NCI-H1930 (cell line): ENCODE measurements at places on chromosomes 3 and 15.

DNA sequence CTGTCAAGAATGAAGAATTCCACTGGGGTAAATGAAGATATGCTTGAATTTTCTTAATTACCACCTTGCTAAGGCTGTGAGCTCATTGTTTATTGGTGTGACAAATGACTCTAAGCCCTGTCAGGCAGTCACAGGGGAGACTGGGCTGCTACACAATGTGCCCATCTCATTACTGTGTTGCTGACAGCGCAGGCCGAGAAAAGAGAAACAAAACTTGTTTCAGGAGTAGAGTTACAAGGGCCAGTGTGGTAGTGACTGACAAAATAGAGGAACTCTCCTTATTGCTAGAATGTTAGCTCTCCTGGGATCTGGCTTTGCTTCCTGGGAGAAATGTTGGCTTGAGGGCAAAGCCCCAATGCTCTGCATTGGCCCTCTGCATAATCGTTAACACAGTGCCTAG, 130.4 kb upstream of the CRBN start:
- no peak for DNase-seq

GRCh38 chr15:100200287-100200880, 141.4 kb downstream of the ADAMTS17 start:
- no peak for DNase-seq

- DNase-seq: no peak
Measured at GRCh38 chr3:166446291-166446690, 609.1 kb upstream of the BCHE start.

- no peak for DNase-seq
Measured at GRCh38 chr15:56356616-56357015, 8.6 kb upstream of the TEX9 start.

- DNase-seq: no peak
Measured at GRCh38 chr15:51588966-51589365, 33.6 kb downstream of the DMXL2 start.

DNA sequence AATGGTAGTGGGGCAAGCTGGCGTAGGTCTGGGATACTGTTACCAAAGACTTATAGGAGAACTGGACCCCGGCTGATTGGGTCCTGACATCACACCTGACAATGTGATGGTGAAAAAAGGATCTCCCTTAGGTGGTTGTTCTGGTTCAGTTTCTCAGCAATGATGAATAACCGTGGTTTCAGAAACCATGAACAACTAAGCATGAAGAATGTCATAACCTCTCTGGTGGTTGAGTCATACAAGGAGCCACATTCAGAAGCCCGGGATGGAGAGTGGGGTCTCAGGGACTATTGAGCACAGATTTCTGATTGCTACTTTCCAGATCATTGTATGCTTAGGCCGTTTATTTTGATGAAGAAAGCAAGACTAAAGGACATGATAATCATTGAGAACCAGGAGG, 17.4 kb downstream of the GPR160 start:
- DNase-seq: no peak

DNA sequence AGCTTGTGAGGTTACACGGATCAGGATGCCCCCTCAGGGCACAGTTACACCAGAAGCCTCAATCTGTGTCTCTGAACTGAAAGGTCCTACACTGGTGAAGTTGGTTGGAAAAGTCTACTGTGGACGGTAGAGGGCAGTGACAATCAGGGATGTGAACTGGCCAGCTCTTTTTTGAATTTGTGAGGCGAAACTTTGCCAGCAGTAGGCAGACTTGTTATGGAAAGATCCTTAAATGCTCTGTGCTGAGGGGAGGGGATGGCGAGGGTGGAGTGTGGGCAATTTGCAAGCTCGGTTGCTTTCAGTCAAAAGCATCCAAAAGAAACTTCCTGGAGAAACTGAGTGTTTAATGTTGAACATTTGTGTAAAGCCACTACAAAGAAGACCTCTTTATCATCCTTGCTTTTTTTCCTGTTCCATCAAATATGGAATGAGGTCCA, 127.4 kb upstream of the ABHD17C start:
- DNase-seq: no peak

DNA sequence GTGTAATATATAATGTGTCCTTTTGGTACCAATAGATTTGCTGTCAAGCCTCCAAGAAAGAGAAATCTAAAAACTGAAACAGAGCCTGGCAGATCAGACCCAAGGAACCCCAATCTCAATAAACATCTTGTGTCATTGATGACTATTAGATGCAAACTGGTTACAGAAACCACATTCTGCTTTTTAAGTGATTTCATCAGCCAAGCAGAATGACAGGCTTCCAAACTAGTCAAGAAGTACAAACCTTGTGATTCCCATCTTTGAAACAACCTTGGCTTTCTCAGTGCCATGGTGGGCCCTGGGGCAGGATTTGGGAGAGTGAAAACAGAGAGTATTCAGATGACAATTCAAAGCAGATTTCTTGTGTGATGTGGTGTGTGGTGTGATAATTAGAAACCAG, 45.6 kb upstream of the STRIT1 start:
- no peak for DNase-seq

DNA sequence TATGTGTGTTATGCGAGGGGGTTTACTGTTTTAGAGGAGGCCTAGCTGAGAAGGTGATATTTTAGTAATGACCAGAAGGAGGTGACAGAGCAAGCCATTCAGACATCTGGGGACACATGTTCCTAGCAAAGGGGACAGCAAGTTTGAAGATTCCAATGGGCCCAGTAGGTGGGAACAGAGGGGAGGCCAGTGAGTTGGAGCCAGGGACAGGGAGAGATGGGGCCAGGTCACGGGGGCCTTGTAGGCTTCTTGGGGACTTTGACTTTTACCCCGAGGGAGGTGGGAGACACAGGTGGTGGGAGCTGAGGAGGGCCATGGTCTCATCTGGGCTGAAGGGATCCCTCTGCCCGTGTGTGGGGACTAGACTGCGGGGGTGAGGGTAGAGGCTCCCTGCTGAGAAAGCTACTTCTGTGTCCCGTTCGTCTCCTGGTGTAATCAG, 72.5 kb downstream of the MGLL start:
- no peak for DNase-seq

DNA sequence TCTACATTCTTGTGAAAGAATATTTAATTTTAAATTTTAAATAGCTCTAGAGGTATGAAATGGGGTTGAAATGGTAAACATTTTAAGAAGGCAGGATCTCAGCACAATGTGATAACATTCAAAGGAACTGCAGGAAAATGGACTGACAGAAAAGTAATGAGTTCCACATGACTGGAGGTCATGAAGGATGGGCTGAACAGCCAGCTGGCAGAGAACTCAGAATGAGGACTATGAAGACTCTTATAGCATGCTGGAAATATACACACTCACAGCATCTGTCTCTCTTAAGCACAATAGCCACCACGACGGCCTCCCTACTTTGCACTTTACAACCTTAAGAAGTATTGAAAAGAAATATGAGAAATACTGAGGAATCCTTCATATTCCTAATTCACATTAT, 94.7 kb downstream of the TNIK start:
- DNase-seq: no peak

DNA sequence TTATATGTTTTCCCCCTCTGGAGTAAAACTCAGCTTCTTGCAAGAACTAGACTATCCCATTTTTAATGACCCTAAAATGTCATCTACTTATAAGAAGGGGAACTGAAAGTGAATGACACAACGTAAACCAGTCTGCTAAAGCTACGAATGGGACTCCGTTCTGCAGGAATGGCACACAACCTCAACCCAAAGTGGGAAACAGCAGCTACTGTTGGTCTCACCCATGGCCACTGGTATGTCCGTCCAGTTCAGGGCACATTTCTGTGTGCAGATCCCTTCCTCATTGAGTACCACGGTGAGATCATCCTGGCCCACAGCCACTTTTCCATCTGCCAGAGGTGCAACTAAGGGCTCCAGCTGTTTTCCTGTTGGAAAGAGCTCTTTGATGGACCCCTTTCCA, 23.8 kb downstream of the VPS39 start:
- DNase-seq: no peak

GRCh38 chr15:72116731-72117485, 1.0 kb downstream of the MYO9A start:
- no peak for DNase-seq

- no peak for DNase-seq
Measured at GRCh38 chr3:60703956-60704736, 547.1 kb downstream of the FHIT start.

DNA sequence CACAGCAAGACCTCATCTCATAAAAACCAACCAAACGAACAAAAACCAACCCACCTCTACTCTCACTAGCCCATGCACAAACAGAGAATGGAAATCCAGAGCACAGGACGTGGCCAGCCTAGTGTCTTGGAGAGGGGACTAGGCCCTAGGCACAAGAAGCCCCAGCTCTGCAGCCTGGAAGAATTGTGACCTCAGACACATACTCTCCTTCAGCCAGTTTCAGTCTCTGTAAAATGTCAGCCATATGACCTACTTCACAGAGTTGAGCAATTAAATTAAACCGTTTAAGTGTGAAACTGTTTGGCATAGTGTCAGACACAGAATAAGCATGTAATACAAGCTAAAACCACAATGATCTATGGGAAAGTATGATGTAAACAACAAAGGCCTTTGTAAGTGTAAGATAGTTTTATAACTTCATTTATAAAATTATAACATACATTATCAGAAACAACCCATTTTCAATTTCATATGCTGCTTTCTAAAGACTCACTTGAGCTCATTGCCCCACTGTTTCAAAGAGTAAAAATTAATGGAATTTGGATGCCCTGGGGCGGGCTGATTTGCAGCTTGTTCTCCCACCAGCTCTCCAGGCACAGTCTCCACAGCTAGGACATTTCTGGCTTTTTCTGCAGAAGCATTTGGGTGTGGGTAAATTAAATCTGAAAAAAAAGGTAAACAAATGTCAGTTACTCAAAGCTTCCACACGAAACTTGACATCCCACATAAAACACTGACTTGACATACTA, 32.9 kb downstream of the TBC1D2B start:
- DNase-seq: no peak

DNA sequence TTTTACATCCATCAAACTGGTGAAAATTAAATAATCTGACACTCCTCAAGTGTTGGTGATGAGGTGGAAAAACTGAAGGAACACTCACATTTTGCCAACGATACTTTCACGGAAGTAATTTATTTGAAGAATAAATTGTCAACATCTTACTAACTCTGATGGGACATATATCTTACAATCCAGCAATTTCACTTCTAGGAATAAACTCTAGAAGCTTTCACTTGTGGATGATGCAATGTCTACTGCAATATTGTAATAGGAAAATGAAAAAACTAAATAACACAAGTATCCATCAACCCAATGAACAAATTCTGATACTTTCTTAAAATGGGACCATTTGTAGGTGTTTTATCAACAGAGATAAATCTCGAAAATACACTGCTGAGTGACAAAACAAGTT, 16.2 kb upstream of the LIPC start:
- DNase-seq: no peak

DNA sequence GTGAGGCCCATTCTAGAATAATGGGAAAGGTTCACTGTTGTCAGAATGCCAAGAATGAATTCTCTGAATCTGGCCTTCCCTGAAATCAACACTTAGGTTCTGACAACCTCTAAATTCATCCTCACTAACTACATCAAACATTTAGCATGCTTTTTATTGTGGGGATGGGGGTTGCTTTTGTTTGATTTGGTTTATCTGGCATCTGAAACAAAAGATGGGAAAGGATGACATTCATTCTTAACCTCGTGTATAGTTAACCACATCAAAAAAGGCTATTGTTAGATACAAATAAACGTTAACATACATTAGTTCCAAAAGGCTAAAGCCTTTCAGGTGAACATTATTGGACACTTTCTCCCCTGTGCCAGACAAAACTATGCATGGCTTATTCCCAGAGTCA, 357.3 kb downstream of the FHIT start:
- no peak for DNase-seq

DNA sequence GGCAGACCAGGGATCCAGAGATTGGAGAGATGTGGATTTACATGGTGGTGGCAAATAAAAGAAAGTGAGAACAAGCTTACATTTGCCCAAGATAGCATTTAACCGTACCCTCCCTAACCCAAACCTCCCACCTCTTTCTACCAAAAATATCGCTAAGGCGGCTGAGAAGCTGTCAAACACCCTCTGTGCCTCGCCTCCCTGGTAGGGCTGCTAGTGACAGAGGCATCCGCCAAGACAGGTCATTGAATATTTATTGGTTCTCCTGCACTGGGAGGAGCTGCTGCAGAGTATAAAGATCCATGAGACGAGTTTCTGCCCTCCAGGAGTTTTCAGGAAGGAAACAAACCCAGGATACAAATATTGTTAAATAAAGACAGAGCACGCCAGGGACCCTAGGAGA, 107.3 kb upstream of the TMC3 start:
- no peak for DNase-seq

DNA sequence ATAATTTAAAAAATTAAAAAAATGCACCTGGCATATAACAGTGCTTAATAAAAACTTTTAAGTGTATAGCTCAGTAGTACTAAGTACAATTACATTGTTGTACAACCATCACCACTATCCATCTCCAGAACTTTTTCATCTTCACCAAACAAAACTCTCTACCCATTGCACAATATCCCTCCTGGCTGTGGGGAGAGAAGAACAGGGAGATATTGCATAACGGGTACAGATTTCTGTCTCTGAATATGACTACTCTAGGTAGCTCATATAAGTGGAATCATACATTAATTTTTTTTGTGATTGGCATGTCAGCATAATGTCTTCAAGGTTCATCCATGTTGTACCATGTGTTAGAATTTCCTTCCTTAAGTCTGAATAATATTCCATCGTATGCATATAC, 91.0 kb upstream of the PLAAT1 start:
- DNase-seq: no peak

DNA sequence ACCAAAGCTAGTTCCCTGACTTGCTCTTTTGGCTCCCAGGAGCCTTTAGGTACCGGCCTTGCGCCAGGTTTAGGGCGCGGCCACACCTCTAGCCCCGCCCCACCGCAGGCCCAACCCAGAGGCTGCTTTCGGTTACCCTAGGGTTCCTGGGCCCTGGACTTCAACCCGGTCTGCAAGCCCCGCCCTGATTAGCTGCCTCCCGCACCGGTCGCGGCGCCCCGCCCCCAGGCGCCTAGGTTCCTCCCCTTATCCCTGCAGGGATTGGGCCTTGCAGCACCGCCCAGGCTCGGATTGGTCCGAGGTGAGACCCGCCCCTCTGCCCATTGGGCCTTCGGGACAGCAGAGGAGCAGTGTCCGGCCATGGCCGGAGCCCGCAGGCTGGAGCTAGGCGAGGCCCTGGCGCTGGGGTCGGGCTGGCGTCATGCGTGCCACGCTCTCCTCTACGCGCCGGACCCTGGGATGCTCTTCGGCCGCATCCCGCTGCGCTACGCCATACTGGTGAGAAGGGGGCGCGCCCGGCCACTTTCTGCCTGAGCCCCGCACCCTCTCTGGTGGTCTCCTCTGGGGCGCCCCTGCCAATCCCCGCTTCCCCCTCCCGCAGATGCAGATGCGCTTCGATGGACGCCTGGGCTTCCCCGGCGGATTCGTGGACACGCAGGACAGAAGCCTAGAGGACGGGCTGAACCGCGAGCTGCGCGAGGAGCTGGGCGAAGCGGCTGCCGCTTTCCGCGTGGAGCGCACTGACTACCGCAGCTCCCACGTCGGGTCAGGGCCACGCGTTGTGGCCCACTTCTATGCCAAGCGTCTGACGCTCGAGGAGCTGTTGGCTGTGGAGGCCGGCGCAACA, at the start of gene NUDT16:
NUDT16 (plus strand) TSS at position 330 of the 847 bp plus-strand sequence; CDS start at position 361, 31 bp downstream.
- peak; percentile 95 for DNase-seq

GRCh38 chr3:8864402-8865350, 95.3 kb upstream of the OXTR start:
- DNase-seq: no peak

GRCh38 chr3:53109190-53109589, 21.0 kb downstream of the RFT1 start:
- DNase-seq: no peak

GRCh38 chr3:66816090-66816761, 181.9 kb upstream of the KBTBD8 start:
- DNase-seq: peak; percentile 18
